ENCODE measurements at places on chromosomes 7 and 10.

GRCh38 chr10:86733260-86733671 is 23.2 kb upstream of the BMPR1A start:
- no peak for DNase-seq

DNA sequence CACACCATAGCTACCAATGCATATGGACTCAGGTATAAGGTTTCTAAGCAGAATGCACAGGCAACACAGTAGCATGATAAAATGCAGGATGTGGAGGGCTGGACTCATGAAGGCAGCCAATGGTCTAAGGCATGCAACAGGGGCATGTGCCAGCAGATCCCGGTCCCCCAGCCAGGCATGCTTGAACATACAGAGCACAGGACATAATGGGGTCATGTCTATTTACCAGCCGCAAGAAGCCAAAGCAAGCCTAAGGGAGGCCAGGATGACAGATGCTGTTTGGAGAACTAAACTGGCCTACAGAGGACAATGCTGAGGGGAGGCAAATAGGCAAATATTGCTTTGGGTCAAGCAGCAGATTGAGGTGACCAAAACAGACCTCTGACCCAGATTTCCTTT is 60.0 kb upstream of the PDLIM1 start:
- no peak for DNase-seq

GRCh38 chr7:2754086-2754485 is 66.1 kb downstream of the AMZ1 start:
- no peak for DNase-seq

DNA sequence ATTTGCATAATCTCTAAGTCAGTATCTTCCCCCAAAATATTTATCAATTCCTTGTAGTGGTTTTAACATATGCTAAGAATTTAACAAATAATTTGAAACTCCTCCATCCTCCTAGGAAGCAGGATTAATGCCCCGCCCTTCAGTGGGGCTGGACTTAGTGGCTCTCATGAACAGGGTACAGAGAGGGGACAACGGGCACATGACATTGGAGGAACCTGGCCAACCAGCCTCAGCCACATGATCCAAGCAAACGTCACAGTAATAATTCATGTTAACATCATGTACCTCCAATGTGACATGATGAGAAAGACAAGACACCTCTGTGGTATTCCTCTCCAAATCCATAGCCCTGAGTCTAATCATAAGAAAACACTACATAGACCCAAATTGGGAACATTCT is 50.5 kb downstream of the NUDCD3 start:
- DNase-seq, result no peak

DNA sequence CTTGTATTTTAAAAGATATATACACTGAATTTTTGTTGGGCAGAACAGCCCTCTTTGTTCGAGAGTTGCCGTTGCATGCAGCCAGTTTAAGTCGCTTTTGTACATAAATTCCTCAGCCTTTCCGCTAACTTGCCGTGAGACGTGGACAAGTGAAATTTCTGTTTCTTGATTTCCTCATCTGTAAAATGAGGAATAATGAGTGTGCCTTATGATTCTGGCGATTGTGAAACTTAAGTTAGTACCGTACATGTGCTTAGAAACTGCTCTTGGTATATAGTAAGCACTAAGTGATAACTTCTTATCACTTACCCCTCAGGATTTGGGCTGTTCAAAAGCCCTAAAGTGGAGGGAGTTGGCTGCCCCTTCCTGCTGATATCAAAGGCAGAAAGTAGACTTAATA is 1.4 kb downstream of the CCNJ start:
- no peak for DNase-seq

DNA sequence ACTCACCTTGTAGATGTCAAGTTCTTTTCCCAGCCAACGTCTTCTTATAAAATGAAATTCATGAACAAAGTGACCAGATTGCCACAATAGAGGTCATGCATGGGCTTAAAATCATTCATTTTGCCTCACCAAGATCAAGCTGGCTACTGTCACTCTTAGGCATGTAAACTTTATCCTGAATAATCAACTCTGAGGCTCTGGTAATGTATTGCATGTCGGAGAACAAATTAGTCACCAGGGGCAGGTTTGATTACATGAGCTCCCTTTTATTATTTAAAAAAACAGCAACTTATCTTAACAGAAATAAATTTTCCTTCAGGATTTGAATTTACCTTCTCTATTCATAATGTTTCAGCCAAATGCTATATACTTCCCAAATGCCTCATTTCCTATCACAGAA is 112.9 kb upstream of the SP4 start:
- DNase-seq, result no peak

GRCh38 chr7:82230811-82231581 is 212.6 kb downstream of the CACNA2D1 start:
- DNase-seq, result no peak

- DNase-seq, result no peak
Measured at GRCh38 chr10:119190954-119191785, 12.6 kb upstream of the PRDX3 start.

DNA sequence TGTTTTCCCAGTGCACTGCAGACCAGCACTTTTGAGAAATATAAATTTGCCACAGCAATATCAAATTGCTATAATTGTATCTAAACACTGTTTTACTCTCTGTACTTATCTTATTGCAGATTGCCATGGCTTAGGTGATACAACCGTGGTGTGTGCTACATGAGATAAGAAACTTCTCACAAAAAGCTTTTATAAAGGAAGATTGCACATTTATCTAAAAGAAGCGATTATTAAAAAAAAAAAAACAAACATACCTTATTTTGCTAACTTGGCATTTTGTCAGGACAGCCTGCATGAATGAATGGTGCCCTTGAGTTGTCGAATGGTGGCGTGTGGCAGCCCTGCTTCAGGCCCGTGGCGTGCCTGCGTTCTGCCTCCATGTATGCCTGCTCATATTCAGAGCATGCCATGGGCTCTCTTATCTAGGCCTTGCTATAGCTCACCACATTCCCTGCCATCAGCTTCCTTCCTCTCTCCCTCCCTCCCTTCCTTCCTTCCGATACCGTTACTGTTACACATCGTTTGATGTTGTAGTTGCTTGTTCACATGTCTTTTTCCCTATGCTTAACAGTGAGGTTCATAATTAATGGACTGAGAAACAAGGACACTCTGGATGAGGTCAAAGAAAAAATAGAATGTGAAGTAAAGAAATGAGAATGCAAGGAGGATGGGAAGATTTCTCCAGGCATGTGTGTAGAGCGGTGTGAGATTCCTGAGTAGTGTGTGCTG is 34.9 kb downstream of the PRKAR2B start:
- no peak for DNase-seq

DNA sequence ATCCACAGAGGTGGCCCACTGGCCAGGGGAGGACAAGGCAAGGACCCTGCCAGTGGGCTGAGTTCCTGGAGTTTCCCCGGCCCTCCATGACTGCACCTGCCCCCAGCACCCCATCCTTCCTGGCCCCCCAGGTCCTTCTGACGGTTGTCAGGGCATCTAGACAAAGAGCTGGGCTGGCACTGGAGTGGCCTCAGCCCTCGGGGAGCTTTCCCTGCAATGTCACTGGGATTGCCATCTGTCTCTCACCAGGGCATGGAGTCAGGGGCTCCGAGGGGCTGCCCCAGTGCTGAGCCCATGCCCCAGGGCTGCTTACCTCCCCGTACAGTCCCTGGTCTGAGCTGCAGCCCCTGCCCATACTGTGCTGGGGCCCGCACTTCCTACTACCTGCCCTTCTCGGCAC is 446.5 kb upstream of the MKI67 start:
- no peak for DNase-seq

DNA sequence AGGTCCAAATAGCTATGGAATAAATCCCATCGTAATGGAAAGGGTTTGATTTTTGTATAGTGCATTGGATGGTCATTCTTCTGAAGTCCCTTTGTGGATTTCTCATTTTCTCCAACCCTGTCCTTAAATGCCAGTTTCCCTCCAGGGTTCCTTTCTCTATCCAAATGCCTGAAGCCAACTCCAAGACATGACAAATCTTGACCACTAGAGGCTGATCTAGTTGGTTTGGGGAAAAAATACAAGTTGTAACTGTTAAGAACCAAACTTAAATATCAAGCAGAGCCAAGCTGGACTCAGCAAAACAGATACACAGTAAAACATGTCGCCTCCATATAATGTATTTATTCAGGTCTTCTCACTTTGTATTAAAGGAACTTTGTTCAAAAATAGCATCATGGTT is 28.7 kb downstream of the FRMD4A start:
- no peak for DNase-seq

DNA sequence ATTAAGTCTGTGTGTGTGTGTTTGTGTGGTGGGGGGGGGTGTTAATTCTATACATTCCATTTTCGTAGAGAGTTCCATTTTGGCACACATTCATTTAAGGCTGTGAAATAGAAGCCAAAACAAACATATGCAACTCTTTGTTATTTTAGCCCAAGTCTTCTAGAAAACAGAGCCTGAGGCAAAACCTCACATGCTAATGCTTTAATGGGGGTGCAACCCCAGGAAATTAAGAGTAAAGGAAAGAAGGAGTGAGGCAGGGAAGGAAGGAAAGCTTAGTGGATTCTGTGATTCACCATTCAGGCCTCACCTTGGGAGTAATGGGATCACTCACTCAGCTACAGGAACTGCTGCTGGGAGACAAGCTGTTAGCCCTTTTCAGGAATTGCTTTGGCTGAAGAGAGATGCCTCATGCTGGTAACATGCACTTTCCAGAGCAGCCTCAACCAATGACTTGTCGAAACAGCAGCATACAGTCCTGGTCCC is 73.0 kb upstream of the CTTNBP2 start:
- DNase-seq, result no peak

DNA sequence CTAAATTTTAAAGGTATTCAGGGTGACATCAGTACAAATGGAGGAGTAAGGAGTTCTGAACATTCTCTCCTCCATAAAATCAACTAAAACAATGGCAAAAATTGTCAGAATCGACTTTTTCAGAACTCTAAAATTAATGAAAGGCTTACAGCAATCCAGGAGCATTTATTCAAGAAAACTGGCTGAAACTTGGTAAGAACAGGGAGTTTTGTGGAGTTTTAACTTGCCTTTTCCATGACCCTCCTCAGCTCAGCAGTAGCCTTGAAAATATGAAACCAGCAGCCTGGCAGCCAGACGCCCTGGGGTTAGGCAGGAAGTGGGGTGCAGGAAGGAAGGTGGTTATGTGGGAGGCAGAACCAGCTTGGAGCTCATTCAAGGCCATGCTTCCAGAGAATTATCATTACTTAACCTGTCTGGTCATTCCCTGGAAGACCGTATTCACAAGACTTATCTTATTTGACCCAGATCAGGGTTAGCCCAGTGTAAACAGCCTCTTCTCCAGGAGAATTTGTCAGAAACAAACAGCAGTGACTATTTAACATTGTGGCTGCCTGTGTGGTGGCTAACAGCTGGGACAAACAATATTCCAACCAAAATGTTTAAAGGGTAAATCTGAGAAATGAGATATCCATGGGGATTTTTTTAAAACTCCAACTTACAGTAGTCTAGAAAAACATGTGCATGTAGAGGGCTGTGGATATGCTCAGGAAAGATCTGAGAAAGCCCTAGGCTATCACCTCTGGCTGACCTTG is 75.7 kb upstream of the MACROH2A2 start:
- no peak for DNase-seq

GRCh38 chr10:22326145-22326702 is 5.3 kb downstream of the BMI1 start:
- no peak for DNase-seq

GRCh38 chr10:104639590-104640338 is 1.3 kb upstream of the SORCS3 start:
- no peak for DNase-seq

- DNase-seq, result no peak
Measured at GRCh38 chr10:102841827-102842345, 4.7 kb upstream of the CYP17A1 start.

DNA sequence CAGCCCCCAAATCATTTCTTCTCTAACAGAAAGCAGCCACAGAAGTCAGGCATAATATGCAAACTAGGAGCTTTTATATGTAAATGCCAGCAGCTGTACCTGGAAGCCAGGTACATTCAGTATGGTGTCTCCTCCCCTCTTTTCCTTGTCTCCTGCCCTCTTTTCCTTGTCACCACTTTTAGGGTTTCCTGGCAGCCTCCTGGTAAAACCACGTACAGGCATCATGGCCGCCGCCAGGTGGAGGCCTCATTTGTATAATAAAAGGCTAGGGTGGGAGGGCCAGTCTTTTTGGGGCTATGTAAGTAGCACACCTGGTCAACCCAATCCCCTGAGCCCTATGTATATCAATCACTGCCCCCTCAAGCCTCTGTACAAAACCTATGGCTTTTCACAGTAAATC is 28.7 kb downstream of the PDZD8 start:
- no peak for DNase-seq

DNA sequence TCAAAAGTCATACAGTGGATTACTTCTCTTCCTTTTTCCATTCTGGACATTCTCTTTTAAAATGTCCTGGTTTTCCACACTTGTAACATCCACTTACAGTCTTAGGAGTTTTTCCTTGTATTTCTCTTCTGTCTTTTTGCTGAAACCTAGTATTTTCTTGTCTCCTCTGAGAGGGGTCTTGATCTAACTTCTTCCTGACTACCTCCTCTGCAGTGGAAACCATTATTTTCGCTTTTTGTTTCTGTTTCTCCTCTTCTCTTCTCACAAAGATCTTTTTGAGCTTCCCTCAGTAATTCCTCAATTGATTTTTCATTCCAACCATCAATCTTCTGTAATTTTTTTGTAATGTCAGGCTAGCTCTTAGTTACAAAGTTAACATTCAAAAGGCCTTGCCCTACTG is 23.7 kb upstream of the ELOVL3 start:
- DNase-seq, result no peak

GRCh38 chr10:106520698-106521097 is 643.8 kb downstream of the SORCS1 start:
- no peak for DNase-seq
